Activated CD4-positive, alpha-beta T cell treated with anti-CD3 and anti-CD28 coated beads for 24 hours (primary cell): ENCODE measurements at places on chromosomes 6 and 20.

- no peak for DNase-seq
Measured at GRCh38 chr20:50526403-50526989, 16.3 kb downstream of the PTPN1 start.

GRCh38 chr6:129312880-129313279, 397.1 kb downstream of the ARHGAP18 start:
- no peak for DNase-seq

GRCh38 chr20:1898482-1899240, 3.5 kb downstream of the SIRPA start:
- DNase-seq: no peak

GRCh38 chr6:24847402-24847801, 48.7 kb upstream of the ARMH2 start:
- no peak for DNase-seq

DNA sequence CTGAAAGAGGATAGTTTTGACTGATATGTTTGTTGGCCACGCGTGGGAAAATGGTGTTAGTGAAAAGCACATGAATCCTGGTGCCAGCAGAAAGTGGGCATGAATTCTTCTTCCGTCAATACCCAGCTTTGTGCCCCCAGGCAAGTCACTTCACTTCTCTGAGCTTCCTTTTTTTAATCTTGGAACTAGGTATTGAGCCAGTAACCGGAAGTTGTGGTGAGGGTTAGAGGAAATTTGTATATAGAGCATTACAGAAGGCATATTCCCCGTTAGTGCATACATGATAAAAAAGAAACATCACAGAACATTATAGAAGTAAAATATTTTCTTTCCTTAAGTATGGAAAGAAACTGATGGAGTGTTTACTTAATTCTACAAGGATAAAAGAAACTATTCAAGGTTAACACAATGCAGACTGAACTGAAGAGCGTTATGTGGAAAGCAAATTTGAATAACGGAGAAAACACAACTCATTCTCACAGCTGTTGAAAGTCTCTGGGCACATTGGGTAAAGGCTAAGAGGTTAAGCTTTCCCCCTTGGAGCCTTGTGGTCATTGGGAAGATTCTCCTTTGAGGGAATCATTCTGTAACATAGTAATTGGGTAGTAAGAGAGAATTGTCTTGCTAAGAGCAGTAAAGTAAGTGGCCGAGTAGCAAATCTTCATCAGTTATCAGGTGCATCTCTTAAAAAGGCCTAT, 223.1 kb downstream of the BCAS1 start:
- DNase-seq: no peak

- DNase-seq: no peak
Measured at GRCh38 chr6:101806241-101806640, 412.7 kb downstream of the GRIK2 start.

DNA sequence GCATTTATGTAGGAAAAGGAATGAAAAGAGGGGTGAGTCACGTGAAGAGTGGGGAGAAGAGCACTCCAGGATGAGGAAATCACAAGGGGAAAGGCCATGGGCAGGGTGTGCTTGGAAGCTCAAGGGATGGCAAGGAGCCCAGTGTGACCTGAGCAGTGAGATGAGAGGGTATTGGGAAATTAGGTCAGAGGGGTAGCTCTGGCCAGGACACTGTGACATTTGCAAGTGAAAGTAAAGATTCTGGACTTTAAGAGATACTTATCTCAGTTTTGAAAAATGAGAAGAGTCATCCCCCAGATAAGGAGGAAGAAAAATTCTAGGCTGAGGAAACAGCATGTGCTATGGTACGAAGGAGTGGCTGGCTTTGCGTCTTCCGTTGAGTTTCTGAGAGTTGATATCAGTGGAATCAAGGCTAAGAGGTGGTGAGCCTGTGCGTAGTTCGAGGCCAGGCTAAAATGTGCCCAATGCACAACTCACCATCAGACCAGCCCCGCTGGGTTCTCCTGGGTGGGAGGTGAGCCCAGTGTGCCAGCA, 79.9 kb downstream of the GCLC start:
- no peak for DNase-seq

- peak; percentile 41 for DNase-seq
Measured at GRCh38 chr20:63101781-63102720, 95.3 kb upstream of the BHLHE23 start.
